DMS79 (cell line): ENCODE measurements at places on chromosomes 3 and 15.

GRCh38 chr15:100898152-100898490, 18.5 kb downstream of the ALDH1A3 start:
- DNase-seq, result no peak

DNA sequence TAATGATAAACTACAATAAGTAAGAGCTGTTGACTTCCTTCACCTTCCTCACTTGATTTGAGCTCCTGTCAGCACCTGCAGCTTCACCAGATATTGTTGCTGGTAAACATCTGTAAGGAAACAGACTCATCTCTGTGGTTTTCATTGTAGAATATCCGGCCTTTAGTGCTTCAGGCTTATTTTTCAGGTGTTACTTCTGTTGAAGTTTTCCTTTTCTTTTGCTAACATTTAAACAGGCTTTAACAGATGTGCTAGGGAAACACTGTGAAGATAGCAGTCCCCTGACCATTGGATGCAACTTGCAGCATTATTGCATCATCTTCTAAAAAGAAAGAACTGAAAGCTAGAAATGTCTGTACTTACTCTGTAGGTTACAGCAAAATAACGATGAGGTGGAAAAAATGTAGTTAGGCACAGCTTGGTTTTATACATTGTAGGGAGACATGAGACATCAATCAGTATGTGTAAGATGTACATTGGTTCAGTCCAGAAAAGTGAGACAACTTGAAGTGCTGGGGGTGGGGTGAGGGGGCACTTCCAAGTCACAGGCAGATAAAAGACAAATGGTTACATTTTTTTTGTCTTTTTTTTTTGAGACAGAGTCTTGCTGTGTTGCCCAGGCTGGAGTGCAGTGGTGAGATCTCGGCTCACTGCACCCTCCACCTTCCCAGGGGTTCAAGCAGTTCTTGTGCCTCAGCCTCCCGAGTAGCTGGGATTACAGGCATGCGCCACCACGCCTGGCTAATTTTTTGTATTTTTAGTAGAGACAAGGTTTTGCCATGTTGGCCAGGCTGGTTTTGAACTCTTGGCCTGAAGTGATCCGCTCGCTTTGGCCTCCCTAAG, 10.2 kb downstream of the EDEM1 start:
- no peak for DNase-seq

DNA sequence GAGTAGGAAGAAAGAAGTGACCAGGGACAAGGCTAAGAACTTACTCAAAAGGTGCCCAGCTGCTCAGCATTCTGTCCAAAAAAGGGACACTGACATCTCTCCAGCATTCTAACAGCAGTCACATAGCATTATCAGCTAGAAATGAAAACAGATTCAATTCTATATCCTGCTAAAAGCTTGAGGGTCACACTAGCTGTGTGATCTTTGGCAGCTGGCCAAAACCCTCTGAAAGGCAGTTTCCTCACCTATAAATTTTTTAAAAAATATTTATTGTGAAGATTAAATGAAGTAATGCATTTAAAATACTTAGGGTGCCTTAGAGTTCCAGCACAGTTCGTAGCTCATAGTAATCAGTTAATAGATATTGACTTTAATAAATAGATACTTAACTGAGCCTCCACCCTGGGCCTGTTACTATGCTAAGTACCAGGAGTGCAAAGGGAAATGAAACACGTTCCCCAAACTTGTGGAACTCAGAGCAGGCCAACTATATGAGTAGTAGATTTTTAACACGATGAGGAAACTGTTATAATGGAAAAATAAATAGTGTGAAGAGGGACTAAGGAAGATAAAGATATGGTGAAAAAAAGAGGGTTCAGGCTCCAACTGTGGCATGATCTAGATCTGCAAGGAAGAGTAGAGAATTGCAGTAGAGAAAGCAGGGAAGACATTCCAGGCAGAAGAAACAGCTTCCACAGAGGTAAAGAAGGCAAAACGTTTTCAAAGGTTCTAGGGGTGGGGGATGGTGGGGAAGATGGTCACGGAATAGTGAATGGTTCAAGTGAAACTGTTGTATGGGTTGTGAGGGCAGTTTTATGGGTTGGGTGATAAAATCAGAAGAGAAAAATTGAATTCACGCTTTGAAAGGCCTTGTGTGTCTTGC, 11.4 kb downstream of the CD86 start:
- DNase-seq, result no peak

DNA sequence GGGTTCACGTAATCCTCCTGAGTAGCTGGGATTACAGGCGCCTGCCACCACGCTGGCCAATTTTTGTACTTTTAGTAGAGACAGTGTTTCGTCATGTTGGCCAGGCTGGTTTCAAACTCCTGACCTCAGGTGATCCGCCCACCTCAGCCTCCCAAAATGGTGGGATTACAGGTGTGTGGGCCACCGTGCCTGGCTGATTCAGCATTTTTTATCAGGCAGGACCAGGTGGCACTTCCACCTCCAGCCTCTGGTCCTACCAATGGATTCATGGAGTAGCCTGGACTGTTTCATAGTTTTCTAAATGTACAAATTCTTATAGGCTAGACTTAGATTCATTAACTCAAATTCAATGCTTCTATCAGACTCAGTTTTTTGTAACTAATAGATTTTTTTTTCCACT, 9.4 kb downstream of the VHL start:
- DNase-seq, result no peak

GRCh38 chr15:68871507-68871906, 50.8 kb upstream of the ANP32A start:
- no peak for DNase-seq

DNA sequence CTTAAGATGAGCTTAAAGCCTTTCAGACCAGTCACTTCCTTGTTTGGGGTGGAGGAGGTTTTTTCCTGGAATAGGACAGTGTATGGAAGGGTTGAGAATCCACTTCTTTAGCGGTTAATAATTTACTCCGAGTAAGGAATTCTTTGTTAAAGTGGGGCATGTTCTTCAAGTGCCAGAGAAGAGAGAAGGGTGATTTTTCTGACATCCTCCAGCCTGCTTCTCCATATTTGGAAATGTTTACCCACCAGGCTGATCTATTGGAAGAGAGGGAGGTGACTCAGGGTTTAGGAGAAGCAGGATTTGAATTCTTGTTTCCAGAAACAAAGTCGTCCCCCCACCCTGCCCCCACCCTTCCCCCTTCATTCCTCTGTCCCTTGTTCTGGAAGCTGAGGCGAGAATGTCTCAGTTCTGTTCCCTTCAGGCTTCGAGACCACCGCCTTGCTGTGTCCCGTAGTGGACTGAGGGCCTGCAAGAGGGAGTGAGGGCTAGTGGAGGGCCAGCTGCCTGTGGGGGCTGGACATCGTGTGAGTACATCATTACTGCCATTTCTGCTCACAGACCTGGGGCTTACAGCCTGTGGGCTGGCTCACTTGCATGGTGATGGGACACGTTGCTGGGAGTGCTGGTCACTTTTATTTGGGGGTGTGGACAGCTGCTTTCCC, 58.5 kb downstream of the LPP start:
- no peak for DNase-seq

- DNase-seq, result no peak
Observed at GRCh38 chr3:99126316-99126715, 224.8 kb upstream of the DCBLD2 start.

- DNase-seq, result no peak
Observed at GRCh38 chr3:12890610-12891390, 49.4 kb upstream of the RPL32 start.

DNA sequence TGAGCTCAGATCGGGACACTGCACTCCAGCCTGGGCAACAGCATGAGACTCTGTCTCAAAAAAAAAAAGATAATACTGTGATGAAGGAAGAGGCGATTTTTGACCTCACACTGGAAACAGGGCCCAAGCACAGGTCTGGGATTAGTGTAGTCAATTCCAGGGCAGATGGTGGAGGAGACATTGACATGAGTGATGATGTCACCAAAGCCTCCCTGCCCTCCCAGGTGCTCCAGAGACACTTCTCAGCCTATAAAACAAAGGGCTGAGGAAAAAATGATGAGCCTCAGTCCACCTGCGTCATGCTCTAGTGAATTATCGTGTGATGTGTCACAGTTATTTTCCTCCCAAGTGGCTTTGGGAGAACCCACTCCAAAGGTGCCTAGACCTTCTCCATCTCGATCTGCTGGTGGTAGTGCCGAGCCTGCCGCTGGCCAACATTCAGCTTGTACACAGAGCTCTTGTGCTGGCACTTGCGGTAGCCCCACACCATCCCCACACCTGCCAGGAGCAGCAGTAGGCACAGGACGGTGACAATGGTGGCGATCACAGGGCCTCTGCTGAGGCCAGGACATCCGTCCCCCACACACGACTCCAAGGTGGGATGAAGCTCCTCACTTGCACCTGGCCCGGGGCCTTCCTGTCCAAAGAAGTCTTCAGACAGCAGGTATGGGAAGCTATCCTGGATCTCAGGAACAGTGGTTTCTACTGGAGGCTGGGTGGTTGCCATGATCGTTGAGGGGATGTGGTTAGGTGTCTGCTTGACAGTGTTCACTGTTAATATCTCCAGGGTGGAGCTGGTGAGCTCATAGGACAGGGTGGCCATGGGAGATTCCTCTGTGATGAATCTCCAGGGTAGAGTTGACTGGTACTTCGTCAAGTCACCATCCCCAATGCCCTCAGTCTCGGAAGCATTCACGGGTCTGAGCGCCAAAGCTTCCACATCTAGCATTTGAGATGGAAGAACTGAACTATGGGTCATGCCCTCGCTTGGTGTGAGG, 38.8 kb downstream of the CRTAP start:
- no peak for DNase-seq

DNA sequence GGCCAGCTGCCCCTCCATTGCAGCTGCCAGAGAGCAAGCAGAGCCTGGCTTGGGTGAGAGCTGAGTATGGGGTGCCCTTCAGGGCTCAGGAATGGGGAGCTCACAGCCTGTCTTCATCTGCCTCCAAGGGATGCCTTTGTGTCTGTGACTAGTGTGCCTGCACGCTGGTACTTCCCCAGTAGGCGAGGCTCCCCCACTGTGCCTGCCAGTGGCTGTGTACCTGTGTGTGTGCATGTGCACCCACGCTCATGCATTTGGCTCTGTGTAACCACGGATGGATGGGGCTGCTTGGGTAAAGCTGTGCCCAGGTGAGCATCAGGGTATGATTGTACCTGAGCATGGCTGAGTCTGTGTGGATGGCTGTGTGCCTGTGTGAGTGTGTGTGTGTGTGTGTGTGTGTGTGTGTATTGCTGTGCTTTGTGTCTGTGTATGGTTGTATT, 2.3 kb upstream of the GRM2 start:
- DNase-seq, result no peak

DNA sequence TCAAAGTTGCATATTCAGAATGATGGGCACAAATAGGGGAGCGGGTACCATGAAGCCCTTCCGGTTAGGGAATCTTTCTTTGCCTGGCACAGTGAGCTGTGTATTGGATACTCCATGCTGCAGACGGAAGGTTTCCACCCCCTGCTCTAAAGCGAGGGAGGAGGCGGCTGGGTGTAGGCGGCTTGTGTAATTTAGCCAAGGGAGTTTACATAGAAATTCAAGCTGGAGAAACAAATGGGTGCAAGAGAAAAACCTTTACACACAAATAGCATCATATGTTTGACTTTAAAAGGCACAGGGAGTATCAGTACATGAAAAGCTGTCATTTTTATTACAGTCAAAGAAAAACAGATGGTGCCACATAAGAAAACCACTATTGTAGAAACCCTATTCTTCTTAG, 59.3 kb upstream of the ADCY5 start:
- no peak for DNase-seq

DNA sequence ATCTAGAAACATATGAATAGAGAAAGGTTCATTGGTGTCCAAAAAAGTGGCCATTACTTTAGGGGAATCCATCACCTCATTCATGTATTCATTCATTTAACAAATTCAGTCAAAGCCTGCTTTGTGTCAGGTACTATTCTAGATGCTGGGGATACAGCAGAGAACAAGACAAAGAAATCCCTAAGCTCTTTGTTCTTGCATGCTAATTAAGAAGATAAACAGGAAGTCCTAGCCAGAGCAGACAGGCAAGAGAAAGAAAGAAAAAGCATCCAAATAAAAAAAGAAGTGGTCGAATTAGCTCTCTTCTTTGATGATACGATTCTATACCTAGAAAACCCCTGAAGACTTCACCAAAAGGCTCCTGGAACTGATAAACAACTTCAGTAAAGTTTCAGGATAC, 12.4 kb upstream of the ZMAT3 start:
- no peak for DNase-seq

- DNase-seq, result no peak
Observed at GRCh38 chr3:141255137-141255845, 23.7 kb downstream of the PXYLP1 start.

DNA sequence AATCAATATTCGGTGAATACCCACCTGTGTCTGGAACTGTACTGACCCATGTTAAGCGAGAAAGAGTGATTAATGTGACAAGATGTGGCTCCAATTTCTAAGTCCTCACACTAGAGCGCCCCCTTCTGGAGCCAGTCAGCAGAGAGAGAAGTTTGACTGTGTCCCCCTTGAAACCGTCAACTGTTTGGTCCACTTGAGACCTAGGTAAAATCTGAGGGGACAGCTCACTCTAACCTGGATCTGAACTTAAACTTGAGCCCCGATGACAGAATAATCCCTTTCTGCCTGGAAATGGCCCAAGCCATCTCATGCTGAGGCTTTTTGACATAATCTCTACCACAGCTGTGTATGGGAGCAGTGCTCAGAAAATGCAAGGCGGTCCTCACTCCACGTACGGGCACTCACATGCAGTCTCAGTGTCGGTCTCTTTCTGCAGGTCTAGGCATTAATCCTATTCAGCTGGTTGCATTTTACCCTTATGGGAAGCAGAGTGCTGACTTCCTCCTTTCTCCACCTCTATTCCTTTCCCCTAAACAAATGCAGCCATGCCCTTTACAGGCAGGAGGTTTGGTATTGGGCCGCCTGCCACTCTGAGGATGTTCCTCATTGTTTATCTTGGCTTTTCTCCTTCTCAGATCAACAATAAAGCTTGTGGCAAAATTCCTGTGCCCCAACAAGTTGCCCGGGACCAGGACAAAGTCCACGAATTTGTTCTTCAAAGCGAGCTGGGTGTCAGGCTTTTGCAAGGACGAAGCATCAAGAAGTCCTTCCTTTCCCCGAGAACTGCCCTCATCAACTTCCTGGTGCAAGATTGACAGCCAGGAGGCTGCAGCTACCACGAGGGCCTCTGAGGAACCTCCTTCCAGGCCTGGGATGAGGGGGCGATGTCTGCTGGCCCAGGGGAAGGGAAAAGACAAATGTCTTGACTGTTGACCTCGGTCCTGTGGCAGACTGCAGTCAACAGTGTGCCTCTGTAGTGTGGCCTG, 47.5 kb upstream of the LIMD1 start:
- no peak for DNase-seq

DNA sequence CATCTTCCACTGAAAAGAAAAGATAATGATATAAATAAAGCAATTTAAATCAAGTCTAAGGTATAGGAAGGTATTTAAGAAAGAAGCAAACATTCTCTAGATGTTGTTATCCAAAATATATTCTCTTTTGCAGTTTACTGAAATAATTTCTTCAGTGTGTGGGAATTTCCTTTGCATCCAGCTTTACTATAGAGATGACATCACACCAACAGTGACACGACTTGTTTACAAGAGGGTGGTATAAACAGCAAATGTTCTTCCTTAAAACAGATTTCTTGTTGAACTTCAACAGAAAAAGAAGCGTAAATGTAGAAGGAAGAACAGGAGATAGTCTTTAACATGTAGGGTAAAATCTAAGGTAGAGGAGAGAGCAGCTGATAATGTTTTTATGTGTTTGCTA, 202.5 kb downstream of the ROBO2 start:
- DNase-seq, result no peak
